ENCODE measurements at places on chromosomes 6 and 20. TPM values are rescaled to one million over a fixed set of nuclear protein-coding genes. Genes with fewer than 3 reads are reported as not detected.

GRCh38 chr20:58938541-58938940 is 42.5 kb upstream of the NELFCD start:
- no peak for DNase-seq

DNA sequence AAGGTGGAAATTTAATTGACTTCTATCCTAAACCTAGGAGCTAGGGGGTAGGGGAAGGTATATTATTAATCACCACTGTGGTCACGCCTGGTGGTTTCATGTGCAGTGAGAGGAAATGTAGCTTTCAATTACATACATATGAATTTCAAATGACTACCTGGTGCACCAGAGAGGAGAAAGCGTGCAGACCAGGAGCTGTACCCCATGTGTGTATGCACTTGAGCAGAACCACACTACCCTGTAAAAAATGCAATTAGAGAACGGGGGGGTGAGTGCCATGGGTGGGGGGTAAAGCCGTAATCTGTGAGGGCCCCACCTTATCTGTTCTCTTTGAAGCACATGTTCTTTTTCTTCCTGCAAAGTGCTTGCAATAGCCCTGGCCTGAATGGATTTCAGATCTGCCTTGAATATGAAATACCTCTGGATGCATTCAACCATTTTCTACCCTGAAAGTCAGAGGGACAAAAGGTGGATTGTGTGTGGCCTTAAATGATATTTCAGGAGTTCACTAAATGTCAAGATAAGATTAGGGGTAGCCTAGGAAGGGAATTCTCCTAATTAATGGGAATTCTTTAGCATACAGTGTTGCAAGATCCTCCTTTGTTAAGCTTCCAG is 30.9 kb upstream of the EDN3 start:
- no peak for DNase-seq

DNA sequence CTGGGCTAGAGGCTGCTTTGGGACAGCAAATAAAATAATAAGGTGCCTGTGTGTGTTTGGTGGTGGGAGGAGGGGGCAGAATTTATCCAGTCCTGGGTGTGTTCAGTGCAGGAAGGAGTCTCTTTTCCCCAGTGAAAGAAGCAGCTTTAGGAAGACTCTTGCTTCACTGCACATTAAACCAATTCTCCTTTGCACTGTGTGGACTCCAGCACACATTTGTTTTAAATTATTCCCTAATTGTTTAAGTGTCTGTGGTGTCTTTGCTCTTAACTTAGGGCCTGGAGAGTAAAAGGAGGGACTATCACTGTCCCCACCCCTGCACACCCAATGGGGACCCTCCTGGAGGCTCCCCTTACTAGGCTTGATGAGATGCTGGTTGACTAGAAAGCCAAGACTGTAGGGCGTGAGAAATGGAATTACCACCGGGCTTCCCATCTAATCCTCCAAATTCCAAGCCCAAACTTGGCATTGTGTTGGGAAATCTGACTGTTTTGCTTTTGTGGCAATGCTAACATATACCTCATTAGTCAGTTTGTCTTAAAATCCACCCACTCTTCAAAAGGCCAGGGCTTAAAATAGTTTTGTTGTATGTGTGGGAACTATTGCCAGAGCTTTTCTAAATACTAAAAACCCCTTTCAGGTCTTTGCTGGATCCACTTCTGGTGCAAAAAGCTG is 13.5 kb upstream of the DAAM2 start:
- DNase-seq: no peak

Gene FOXQ1
- polyA plus RNA-seq: 9.0 TPM

DNA sequence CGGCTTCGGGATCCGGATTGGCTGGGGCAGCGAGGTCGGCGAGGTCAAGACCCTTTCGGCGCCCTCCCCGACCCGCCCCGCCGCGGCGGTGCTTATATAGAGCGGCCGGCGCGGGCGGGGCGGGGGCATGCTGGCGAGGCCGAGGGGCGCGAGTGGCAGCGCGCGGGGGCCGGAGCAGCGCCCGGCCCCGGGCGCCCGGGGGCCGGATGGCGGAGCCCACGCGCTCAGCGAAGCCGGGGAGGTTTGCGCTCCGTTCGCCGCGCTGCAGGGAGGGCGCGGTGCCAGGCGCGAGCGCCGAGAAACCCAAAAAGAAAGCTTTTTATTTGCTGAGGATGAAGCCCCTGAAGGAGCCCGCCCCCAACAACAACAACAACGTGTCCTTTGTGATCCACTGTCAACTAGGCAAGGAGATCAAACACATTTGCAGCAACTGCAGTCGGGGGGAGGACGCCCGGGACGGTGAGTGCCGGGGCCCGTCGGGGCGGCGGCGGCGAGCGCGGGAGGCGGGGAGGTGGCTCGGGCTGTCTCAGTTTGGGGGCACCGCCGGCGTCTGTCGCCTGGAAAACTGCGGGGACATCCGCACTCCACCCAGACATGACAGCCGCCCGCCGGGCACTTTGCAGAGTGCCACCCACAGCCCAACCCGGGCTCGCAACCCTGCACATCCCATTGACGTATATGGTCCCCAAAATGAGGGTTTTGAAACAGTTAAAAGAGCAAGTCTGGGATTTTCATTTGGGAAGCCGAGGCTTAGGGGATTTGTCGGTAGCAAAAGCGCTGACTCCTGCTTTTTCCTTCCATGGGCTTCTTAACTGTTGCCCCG is 297.3 kb downstream of the PHACTR1 start:
- DNase-seq: no peak

GRCh38 chr6:90387826-90388225 is 91.2 kb upstream of the BACH2 start:
- no peak for DNase-seq

DNA sequence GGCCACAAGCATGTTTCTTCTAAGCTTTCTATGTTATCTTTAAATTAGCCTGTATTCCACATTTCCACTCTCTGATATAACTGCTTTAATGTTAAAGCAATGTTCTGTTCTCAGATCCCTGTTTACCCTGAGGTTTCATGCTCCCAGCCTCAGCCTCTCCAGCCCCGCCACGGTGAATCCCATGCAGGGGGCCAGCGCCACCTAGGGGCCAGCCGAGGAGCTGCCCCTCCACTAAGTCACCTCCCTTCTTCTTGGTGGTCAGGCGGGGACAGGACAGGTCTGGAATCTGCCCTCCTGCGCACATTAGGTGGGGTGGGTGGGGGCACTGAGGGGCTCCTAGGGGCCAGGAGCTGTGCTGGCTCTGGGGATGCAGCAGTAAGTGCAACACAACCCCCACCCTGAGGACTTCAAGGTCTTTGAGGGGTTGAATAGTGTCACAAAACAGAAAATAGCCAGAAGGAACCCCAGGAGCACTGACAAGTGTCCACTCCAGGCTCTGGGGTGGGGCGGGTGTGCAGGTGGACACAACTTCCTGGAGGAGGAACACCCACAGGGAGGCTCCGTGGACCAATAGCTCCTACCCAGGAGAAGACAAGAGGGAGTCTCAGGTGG is 61.6 kb downstream of the RAB44 start:
- no peak for DNase-seq

DNA sequence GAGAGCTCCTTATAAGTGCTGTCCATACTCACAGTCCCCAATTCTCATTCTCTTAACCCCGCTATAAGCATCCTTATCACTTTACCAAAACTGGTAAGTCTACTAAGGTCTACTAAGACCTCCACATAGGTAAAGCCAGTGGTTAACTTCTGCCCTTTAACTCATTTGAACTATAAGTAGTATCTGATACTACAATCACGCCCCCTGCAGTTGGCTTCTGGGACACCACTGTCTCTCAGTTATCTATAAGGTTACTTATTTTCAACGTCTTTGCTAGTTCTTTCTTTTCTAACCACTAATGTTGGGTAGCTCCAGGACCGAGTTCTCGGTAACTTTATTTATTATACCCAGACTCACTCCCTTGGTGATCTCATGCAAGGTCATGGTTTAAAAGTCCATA is 142.6 kb downstream of the ARHGAP18 start:
- no peak for DNase-seq

GRCh38 chr20:35823147-35823546 is 51.3 kb downstream of the PHF20 start:
- no peak for DNase-seq

DNA sequence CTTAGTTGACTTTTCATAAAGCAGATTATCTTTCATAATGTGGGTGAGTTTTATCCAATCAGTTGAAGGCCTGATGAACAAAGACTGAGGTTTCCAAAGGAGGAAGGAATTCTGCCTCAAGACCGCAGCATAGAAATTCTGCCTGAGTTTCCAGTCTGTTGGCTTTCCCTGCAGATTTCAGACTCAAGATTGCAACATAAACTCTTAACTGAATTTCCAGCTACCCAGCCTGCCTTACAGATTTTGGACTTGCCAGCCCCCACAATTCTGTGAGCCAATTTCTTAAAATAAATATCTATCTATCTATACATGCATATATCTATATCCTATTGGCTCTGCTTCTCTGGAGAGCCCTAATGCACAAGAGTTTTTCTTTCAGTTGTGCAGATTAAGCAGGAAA is 57.3 kb upstream of the SMLR1 start:
- DNase-seq: no peak

DNA sequence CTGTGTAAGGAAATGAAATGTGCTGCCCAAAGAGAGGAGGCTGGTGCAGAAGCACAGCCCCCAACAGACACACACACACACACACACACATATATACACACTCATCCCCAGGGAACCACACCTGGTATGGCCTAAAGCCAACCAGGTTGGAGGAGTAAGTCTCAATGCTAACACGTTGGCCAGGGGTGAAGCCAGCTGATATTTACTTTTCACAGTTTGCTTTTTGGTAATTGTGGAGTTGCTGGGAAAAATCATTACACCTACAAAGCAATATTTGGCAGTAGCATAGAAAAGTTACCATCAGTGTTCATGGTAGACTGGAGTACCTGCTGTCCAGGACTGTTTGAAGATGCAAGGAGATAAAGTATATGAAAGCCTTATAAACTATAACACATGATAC is 50.3 kb upstream of the NAA20 start:
- DNase-seq: no peak

DNA sequence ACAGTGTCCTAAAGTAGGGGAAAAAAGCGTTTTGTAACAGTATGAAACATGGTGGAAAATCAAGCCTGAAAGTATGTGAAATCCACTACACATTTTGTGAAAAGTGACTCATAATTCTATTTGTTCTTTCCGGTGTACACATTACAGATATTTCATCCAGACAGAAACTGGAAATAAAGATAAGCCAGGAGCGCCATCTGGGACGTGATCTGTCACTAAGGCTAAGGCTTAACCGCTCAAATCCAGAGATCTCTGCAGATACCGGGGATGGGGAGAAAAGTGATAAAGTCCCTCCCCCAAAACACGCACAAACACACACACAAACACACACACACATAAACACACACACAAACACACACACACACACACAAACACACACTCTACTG is 26.6 kb upstream of the SRSF6 start:
- DNase-seq: no peak

Gene FBXO5
- polyA plus RNA-seq: 3.3 TPM

Gene HSPA1L
- 2.9 TPM for polyA plus RNA-seq

DNA sequence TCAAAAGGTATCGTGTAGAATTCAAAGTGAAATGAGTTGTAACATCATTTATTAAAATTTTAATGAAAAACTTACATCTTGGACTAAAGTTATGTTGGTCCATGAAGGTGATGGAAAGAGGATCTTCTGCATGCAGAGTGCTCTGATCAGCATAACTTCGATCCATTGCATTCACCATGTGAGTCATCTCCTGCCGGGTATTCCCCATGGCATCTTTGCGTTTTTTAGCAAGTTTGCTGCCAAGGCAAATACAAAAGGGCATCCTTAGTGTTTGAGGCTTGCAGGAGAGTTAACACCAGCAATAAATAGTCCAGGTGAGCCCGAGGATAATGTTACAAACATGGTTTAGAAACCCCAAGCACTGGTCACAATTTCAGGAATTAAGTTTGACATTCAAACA is 104.2 kb upstream of the THEMIS start:
- DNase-seq: no peak

DNA sequence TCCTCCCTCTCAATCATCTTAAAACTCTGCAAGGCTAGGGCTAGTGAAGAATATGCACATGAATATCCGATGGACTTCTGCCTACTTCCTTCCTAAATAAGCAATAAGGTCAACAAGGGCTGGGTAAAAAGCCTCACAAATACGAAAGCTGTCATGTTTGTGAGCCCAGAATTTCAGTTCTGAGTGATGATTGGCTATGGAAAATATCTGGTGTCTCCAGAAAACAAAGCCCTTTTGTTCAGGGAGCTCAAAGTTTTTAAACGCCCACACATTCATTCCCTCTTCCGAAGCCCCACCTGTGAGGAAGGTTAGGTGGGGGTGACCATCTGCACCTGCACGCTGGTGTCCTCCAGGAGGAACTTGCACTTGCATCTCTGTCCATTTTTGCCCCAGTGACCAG is 126.9 kb upstream of the ARMC2 start:
- DNase-seq: no peak

- DNase-seq: no peak
Observed at GRCh38 chr20:58807801-58808200, 42.9 kb downstream of the GNAS-AS1 start.

DNA sequence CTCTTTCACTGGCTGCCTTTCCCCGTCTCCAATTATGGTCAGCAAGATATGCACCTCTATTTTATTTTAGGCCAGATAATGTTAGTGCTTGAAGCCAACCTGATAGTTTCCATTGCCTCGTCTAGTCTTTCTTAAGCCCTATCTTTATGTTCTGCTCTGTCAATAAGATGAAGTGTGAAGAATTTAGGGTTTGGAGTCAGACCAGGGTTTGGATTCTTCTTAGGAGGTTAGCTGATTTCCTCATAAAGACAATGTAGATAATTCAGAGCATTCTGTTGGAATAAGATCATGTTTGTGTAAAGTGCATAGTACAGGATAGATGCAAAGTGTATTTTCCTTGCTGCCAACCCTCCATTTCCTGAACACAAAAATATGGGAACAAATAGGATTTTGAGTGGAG is 43.8 kb downstream of the PKIB start:
- no peak for DNase-seq

- DNase-seq: no peak
Observed at GRCh38 chr6:143581835-143582480, 70.4 kb upstream of the FUCA2 start.

DNA sequence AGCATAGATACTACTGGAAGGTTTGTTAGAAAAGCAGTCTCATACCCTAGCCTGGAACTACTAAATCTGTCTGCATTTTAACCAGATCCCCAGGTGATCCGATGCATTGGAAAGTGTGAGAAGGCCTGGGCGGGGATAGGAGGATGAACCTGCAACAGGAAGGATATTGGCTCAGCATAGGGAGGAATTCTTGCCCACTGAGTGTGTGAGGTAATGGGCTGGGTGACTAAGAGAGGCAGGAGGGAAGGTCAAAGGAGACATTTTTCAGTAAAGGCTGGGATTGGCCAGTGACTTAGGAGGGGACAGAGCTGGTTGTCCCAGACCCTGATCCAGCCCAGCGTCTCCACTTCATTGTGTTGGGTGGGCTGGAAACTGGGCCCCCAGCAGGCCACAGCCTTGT is 191.0 kb upstream of the LRFN2 start:
- DNase-seq: no peak

GRCh38 chr20:40319741-40320516 is 369.1 kb downstream of the MAFB start:
- DNase-seq: no peak

Data from urinary bladder (tissue), 4 donors.